Left lobe of liver (tissue), 2 donors: ENCODE measurements at places on chromosomes 5 and 9. TPM values are rescaled to one million over a fixed set of nuclear protein-coding genes. Genes with fewer than 3 reads are reported as not detected.

The ANKRD31 gene
- total RNA-seq: not detected

The SECISBP2 gene
- total RNA-seq: 19.1 TPM

GRCh38 chr9:69486498-69486897 lies 161.5 kb downstream of the ENTREP1 start:
- no peak for DNase-seq

GRCh38 chr5:154972476-154973080 lies 31.7 kb downstream of the MRPL22 start:
- no peak for DNase-seq

GRCh38 chr9:97930972-97931371 lies 7.0 kb downstream of the HEMGN start:
- DNase-seq: no peak
